ENCODE measurements at places on chromosomes 3 and 15. TPM values are rescaled to one million over a fixed set of nuclear protein-coding genes. Genes with fewer than 3 reads are reported as not detected.

ERICH6 gene
- not detected for total RNA-seq

DUOX1 gene
- 1.6 TPM for total RNA-seq

LPP gene
- total RNA-seq: 131 TPM

MUC13 gene
- total RNA-seq: not detected

CCR9 gene
- total RNA-seq: not detected

GRCh38 chr3:166957121-166957520 is 423.0 kb downstream of the ZBBX start:
- no peaks in the 10 kb centered on the region for H3K36me3 ChIP-seq
- no peaks in the 10 kb centered on the region for H3K27me3 ChIP-seq
- no peak overlapping the region for H3K27ac ChIP-seq

LRRC31 gene
- 0.67 TPM for total RNA-seq

GRCh38 chr15:66880380-66881155 is 178.5 kb downstream of the SMAD6 start:
- H3K4me1 ChIP-seq: peaks cover 16% of the 10 kb centered on the region
- DNase-seq: no peak
- no peak overlapping the region for H3K27ac ChIP-seq
- H3K27me3 ChIP-seq: peaks cover 11% of the 10 kb centered on the region
- H3K36me3 ChIP-seq: no peaks in the 10 kb centered on the region

MED12L gene
- 10.8 TPM for total RNA-seq

- H3K36me3 ChIP-seq: peaks cover 11% of the 10 kb centered on the region
- H3K27me3 ChIP-seq: no peaks in the 10 kb centered on the region
- H3K27ac ChIP-seq: no peak overlapping the region
- H3K4me3 ChIP-seq: no peak overlapping the region
- DNase-seq: no peak
Observed at GRCh38 chr3:73592154-73593144, 32.3 kb downstream of the PDZRN3 start.

DNA sequence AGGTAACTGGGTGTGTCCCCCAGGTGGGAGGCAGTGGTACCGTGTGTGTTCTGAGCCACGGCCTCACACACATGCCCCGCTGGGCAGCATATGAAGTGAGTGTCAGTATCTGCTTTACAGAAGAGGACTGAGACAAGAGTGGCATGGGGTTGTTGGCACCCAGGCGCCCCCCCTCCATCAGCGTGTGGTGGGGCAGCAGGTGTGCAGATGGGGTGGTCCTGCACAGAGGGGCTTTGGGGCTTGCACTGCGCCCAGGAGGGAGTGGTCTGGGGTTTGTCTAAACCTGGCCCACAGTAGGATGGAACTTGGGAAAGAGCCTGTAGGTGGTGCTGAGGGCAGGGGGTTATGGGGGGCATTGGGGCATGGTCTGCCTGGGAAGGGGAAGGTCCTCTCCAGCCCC is 176.0 kb downstream of the APBA2 start:
- H3K27me3 ChIP-seq: no peaks in the 10 kb centered on the region
- no peak for DNase-seq
- H3K36me3 ChIP-seq: peaks cover 3% of the 10 kb centered on the region

All from progenitor cell of endocrine pancreas (in vitro differentiated cells).